ENCODE measurements at places on chromosomes 6 and 20.

- DNase-seq = no peak
These were observed 38.2 kb downstream of the FAM184A start for GRCh38 chr6:119040229-119040628.

DNA sequence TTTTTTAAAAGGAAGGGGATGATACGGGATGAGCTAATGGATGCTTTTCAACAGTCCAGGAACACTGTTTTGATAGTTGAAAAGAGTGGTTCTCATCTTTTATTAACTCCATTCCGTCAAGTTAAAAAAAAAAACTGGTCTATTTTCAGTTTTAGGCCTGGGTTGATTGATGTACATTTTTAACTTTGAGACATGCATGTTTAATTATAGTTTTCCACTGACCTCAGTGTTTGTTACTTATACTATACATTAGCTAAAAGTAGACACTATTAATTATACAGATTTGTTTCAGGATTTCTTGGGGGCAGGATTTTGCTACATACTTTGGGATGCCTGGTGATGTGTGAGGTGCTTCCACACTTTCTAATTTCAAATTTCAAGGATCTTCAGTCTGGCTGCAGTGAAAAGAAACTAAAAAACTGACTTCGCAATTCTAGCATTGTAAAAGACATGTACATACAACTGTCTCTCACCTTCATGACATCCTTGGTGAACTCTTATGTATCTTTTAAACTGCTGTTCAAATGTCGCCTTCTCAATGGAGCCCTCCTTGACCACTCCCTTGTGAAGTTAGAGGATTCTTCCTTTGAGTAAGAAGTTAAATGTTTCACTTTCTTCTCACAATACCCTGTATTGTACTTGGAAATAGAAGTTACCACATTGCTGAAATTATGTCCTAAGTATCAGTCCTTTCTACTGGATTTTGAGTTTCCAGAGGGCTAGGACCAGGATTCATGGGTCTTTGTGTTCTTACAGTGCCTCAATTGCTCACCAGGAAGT, 101.7 kb downstream of the TSHZ2 start:
- no peak for DNase-seq

- no peak for DNase-seq
These were observed 16.5 kb downstream of the SNHG17 start for GRCh38 chr20:38418509-38419204.

- no peak for DNase-seq
These were observed 3.6 kb upstream of the KIF25 start for GRCh38 chr6:167993831-167994230.

DNA sequence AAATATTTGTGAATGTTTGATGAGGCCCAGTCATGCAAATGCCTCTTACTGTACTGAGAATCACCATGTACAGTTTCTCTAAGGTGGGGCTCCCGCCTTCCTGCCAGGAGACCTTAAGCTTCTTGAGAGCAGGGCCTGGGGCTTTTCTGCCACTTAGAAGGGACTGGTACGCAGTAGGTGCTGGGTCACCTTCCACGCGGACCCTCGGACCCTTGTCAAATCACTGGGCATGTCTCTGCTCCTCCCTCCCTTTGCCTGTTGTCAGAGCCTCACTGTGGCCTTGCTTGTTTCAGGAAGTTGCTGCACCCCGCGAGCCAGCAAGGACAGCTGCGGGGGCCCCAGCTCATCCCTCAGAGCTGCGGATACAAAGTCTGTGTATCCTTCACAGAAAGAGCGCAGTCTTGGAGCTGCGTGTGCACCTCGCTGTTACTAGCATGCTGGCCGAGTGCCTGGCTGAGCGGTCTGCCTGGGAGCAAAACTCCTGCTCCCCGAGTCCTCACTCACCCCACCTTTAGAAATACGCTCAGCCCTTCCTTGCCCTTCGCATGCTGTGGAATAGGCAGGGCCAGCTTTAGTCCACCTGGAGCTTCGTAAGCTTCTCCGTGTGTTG, 30.7 kb upstream of the IRF4 start:
- no peak for DNase-seq

- no peak for DNase-seq
These were observed 620 bp upstream of the DEK start for GRCh38 chr6:18264923-18265377.

DNA sequence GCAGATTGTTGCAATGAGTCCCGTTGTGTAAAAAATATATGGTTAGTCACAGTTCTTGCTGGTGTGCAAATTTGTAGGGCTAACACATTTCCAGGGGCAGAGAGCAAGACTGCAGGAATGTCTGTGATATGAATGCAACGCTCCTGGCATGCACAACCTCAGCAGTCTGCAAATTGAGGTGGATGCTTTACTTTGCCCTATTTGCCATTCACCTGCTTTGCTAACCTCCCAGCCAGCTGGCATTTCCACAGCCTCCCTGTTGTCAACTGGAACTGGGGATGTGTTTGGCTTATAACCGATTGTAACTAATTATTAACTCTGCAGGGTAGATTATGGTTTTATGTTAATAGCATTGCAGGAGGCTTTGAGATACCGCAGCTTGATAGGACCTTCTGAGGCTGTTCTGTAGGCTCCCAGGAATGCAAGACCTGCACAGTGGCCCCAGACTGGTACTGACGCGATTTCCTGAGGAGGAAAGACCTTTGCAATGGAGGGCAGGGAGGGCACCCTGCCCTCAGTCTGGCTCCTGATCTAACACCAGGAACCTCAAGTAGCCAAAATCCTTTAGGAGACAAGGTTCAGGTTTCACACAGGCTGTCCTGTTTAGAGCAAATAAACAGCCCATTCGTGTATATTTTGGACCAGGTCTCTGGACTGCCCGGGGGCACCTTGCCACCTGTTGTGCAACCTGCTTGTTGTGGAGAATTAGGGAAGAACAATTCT, 53.4 kb downstream of the EDN1 start:
- no peak for DNase-seq

- no peak for DNase-seq
These were observed 12.5 kb downstream of the SIRT5 start for GRCh38 chr6:13586603-13587542.

GRCh38 chr20:41155261-41155660, 17.9 kb downstream of the PLCG1 start:
- no peak for DNase-seq

DNA sequence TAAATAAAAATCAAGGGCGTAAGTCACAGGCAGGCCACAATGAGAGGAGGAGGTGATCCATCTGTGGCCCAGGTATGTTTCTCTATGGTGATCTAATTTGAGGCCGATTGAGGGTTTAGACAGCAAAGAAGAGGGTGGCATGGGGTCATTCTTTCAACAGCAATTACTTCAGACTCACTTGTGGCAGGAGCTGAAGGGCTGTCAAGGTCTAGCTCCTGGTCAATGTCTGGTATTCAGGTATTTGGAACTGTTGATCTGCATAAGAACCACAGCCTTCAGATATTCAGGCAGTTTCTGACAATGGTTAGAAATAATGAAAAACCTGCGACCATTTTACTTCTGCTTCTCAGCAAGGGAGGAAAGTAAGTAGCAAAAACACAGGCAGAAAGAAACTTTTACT, 259.6 kb downstream of the FOXC1 start:
- DNase-seq = no peak

DNA sequence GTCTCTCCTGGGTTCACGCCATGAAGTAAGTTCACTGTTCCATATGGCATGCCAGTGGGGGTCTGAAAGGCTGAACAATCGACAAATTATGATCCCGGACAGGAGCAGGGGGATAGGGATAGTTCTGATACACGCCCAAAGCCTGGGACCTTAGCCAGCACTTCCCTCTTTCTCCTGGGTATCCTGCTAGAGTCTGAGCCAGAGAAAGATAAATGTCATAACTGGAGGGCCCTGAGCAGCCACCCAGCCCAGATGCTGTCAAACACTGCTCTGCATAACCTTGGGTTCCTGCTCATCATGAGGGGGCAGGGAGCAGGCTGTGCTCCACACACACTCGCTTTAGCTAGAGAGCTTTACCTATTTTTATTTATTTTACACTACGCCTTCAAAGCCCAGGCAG, 12.3 kb downstream of the EDEM2 start:
- DNase-seq = no peak

All from hematopoietic multipotent progenitor cell treated with erythropoietin and hydrocortisone succinate and interleukin-3 and kit ligand, for 15 days (in vitro differentiated cells).